ENCODE measurements at places on chromosomes 5 and 9.

DNA sequence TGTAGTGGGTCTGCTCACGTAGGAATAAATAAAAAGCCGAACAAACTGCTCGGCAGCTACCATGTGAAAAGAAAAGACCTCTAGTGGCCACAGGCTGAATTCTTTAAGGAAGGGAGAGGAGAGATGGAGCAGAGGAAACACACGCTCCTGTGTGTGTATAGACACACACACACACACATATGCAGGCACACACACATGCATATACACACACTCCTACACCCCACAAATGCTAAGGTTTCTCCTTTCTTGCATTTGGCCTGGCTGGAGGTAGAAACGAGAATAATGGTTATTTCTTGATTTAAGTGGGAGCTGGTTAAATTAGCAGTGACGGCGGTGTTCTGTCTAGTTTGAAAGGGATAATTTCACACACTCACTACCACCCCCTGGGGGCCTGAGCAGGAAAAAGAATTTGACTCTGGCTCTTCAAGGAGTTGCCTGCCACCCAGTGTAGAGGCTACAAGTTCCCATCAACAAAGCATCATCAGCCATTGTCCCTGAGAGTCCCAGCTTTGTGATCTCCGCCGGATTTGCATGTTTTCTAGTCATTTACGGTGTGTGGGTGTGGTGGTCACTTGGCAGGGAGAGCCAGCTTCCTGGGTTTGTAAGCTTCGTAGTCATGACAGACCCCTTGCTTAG is at the start of gene INSYN2B:
Gene INSYN2B (minus strand): TSS at position 78 of the 636 bp plus-strand sequence. CDS start 96,597 bp downstream, outside the sequence.
- peak; percentile 59 for DNase-seq

GRCh38 chr9:95595721-95596295 is 79.0 kb upstream of the PTCH1 start:
- DNase-seq, result no peak

GRCh38 chr9:78557540-78557939 is 260.6 kb downstream of the PSAT1 start:
- DNase-seq, result no peak

GRCh38 chr5:53560028-53560427 is 411 bp upstream of the NDUFS4 start:
- no peak for DNase-seq

DNA sequence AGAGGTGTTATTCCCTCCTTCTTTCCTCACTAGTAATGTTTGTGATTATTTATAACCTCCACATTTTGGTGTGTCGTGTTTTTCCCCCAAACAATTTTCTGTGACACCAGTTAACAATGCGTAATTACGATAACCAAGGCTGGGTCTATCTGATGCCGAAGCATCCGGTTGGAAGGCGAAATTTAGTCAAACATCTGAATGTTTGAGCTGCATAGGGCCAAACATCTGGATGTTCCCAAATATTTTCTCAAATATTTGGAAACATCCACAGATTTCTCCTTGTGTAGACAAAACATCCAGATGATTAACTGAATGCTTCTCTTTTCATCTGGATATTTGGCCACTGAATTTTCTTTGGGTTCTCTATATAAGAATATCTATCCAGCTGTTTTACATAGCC is 371.7 kb downstream of the NFIB start:
- no peak for DNase-seq

Data from suppressor macrophage (primary cell).